ENCODE measurements at places on chromosomes 3 and 15.

DNA sequence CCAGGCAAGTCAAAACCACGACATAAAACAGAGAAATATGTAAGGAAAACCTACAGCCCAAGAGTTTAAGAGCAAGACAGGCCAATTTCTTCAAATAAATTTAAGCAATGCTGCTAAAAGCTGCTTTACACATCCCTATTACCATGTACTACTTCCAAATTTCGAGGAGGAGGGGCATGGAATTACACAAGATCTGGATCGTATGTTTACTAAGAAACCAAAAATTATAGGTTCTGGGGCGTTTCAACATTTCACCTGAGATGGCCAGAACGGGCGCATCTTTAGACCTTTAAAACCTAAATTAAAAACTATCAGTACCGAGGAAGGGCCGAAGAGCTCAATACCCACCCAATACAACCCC is 664 bp upstream of the NR2C2 start:
- DNase-seq: no peak

DNA sequence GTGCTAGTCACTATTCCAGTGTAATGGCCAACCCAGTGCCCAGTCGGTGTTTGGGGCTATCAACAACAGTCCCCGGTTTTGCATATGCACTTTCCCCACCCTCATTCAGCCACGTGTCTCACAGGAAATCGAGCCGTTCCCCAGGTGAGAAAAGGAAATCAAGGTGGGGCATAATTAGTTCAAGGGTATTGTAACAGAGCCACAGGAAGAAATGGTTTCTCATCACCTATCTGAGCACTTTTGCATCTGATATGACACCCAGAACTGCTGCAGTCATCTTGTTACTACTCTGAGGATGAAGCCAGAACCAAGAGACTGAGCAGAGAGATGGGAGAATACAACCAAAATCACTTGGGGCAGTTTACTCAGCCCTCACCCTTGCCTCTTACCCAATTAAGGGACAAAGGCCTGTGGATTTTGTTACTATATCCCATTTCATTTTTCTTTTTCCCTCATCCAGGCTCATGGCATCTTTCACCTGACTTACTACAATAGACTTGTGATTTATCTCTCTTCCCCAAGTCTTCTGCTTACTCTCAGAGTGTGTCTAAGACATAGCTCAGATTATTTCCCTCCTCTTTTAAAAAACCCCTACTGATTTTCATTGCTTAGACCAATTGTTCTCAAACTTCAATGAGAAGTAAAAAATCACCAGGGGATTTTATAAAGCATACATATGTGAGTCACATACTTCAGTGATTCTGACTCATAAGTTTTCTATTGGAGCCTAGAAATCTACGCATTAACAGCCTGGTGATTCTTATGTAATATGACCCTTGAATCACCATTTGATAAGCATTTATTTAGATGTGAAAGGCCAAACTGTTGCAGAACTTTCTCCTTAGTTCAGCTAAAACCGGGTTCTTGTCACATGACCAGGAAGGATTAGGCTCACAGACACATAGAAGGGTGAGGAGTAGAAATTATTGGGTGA is 40.5 kb downstream of the TRAT1 start:
- DNase-seq: no peak

- no peak for DNase-seq
Measured at GRCh38 chr3:10396083-10396482, 75.2 kb upstream of the SEC13 start.

- DNase-seq: no peak
Measured at GRCh38 chr15:40051616-40052415, 12.8 kb upstream of the SRP14 start.

Data from WERI-Rb-1 (cell line).